HFFc6 (cell line): ENCODE measurements at places on chromosomes 16 and 17.

DNA sequence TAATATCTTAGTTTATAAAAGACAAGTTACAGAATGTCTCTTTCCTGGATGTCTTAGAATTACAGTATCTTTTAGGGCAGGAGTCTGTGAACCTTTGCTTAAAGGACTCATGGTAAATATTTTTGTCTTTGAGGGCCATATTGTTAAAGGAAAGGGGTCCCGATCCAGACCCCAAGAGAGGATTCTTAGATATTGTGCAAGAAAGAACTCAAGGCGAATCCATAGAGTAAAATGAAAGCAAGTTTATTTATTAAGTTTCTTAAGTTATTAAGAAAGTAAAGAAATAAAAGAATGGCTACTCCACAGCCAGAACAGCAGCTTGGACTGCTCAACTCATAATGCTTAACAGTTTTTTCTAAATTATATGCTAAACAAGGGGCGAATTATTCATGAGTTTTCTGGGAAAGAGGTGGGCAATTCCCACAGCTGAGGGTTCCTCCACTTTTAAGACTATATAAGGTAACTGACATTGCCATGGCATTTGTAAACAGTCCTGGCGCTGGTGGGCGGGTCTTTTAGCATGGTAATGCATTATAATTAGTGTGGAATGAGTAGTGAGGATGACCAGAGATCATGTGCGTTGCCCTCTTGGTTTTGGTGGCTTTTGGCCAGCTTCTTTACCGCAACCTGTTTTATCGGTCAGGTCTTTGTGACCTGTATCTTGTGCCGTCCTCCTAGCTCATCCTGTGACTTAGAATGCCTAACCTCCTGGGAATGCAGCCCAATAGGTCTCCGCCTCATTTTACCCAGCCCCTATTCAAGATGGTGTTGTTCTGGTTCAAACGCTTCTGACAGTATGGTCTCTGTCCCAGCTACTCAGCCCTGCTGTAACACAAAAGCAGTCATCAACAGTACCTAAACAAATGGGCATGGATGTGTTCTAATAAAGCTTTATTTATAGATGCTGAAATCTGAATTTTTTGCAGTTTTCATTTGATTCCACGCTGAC lies 53.2 kb downstream of the BMERB1 start:
- no peak for DNase-seq

DNA sequence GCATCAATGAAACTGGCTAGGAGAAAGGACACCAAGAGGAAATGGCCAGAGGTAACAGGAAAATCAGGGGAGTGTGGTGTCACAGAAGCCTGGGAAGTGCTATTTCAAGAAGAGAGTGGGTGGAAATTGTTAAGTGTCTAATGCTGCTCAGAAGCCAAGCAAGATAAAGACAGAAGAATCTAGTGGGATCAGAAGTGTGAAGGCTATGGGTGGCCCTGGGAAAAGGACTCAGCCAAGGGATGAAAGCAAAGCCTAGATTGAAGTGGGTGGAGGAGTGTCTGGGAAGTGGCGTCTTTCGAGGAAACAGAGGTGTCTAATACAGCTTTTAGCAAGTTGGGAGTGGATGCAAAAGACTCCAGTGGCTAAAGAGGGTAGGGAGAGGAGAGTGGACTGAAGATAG lies 13.4 kb downstream of the PDZD9 start:
- DNase-seq, result no peak

GRCh38 chr17:39236450-39236927 lies 10.7 kb upstream of the STAC2 start:
- DNase-seq, result no peak

- DNase-seq, result no peak
Observed at GRCh38 chr16:66115373-66115772, 251.1 kb upstream of the CDH5 start.

GRCh38 chr17:44847586-44847985 lies at the start of gene HIGD1B:
Gene HIGD1B (plus strand): TSS chr17:44847883. CDS start chr17:44848153, 270 bp downstream.
- no peak for DNase-seq

- no peak for DNase-seq
Observed at GRCh38 chr16:83929811-83930555, 23.1 kb upstream of the OSGIN1 start.

DNA sequence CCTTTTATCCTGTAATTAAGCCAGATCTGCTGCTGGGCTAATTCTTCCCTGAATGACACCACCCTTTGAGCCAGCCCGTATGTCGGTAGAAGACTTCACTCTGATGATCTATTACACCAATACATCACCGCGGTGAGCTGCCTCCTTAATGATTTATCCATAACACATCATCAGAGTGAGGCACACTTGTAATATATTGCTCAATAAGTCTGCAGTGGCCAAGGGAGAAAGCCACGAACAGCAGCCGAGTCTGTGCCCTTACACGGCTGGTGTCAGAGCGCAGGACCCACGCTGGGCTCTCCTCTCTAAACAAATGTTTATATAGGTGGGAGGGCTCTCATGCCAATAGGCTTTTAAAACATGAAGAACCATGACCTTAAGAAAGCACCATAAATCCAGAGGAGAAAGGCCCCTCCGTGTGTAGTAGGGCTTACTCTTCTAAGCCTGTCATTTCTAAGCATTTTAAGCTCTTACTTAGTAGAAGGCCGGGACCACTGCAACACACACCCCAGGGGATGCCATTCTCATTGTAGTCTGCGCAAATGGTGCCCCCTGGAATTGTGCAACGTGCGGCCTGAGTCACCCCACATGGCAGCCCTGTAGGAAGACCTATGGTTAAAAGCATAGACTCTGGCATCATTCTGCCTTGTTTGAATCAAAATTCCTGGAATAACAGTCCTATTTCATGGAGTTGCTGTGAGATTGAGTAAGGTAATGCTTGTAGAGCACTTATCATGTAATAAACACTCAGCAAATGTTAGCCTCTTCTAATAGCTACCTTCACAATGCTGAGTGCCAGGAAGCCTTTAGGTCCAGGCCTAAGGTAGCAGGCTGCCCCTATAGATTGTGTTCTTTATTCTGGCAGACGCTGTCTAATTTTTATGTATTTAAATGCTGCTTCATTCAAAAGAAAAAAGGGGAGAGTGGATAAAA lies 26.1 kb downstream of the MRPS23 start:
- no peak for DNase-seq

GRCh38 chr16:29644973-29645693 lies 17.9 kb upstream of the SPN start:
- DNase-seq, result no peak

GRCh38 chr16:16146380-16147315 lies 76.6 kb downstream of the ABCC6 start:
- no peak for DNase-seq

DNA sequence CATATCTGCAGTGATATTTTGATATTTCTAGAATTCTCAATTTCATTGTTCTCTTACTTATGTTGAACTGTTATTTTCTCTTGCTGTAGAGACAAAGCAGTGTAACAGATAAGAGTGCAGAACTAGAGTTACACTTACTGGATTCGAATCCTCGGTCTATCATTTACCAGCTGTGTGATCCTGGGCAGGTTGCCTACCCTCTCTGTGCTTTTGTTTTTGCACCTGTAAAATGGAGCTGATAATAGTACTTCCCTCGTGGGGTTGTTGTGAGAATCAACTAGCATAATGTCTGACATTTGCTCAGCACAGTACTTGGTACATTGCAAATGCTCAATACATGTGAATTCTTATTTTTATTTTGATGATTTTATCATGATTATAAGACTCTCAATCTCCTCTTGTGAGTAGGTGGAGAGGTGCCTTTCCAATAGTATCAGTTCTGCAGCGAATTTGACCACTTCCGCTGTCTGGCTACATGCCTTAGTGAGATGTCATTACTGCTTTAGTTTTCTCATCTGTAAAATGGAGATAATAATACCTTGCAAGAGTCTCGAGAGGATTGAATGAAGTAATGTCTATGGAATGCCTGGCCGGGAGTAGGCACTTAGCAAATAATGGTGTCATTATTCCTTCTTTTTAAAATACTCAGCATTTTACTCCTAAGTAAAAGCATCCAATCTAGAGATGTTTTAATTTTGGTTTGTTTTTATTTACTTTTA lies 312.2 kb upstream of the MAF start:
- DNase-seq, result no peak

- DNase-seq, result no peak
Observed at GRCh38 chr16:64449506-64449905, 672.4 kb downstream of the CDH11 start.

DNA sequence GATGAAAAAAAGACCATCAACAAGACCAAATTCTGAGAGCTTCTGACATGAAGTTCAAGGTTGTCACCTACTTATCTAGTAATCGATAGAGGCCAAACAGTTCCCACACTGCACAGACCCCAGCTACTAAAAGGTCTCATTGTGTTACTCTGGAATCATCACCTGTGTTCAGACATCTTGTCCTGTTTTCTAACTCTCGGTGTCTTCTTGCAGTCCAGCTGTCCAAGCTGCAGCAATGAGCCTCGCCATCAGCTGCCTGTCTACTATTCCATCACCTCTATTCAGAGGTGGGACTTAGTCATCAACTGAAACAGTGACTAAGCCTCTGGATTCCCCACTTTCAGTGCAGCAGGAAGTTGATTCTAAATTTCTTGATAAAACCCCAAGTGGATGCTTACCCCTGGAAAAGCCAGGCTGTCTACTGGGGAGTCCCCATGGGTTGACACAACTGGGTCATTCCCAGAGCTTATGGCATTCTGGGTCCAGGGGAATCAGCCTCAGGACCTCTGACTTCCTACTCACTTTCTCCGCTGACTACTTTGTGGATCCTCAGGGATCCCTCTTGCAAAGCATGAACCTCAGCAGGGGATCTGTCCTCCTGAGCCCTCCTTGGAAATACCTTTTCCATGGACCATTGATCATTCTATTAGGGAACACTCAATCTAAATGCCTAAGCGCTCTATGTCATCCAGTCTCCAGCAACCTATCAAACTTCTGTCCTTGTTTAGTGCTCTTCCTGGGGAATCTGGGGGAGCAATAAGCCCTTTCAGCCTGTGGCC lies 46.5 kb downstream of the HNF1B start:
- peak; percentile 33 for DNase-seq

GRCh38 chr16:83366228-83366627 lies 441.6 kb upstream of the HSBP1 start:
- DNase-seq, result no peak

DNA sequence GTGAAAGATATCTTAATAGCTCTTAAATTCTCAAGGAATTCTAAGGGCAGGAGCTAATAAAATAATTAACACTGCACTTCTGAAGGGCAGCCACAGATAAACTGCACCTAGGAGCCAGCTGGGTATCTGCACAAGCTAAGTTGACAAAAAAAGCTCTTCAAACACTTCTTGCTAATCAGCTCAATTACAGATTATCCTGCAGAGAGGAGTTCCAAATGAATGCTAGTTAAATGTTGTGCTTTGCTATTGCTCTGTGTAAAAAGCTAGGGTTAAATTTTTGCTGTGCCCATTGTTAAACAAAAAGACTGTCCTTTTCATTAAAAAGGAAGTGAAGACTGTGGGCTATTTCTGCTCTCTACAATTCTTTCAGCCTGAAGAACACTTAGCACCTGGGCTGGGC lies 158.5 kb upstream of the SHISA6 start:
- no peak for DNase-seq

- no peak for DNase-seq
Observed at GRCh38 chr17:44556166-44556831, 985 bp upstream of the FZD2 start.

DNA sequence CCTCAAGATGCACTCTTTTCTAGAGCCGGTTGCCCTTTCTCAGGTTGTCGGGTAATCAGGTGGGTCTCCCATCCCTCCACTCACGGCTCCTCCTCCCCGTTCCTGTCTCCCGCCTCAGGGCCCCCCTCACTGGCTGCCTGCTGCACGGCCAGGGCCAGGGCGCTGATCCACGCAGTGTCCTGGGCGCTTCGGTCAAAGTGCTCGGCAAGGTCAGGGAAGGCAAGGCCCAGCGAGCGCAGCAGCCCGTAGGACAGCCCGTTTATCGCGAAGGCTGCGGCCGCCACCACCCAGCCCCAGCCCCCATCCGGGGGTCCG lies 753 bp downstream of the SLC16A11 start:
- no peak for DNase-seq

- DNase-seq, result peak; percentile 69
Observed at GRCh38 chr17:19727501-19728078, 11.2 kb upstream of the SLC47A2 start.

- no peak for DNase-seq
Observed at GRCh38 chr17:65522751-65523404, 38.6 kb downstream of the AXIN2 start.

GRCh38 chr17:21678393-21679081 lies 13.8 kb upstream of the KCNJ18 start:
- no peak for DNase-seq

DNA sequence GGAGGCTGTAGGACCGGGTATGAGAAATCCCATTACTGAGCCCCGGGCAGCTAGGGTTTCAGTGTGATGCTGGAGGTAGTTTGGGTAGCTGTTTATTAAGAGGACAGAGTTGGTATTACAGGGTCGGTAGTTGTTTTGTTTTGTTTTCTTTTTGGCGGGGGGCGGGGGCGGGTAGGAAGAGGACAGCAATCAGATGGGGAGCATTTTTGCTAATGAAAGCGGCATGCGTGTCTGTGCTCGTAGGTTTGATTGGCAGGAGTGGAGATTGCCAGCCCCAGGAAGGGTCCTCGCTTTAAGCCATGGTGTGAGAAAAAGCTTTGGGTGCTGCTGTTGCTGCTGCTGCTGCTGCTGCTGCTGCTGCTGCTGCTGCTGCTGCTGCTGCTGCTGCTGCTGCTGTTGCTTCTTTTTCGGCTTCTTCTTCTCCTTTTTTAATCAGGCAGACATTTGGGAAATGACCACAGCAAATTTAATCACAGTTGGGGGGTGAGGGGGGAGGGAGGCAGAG lies 498.5 kb upstream of the ZFHX3 start:
- DNase-seq, result no peak

DNA sequence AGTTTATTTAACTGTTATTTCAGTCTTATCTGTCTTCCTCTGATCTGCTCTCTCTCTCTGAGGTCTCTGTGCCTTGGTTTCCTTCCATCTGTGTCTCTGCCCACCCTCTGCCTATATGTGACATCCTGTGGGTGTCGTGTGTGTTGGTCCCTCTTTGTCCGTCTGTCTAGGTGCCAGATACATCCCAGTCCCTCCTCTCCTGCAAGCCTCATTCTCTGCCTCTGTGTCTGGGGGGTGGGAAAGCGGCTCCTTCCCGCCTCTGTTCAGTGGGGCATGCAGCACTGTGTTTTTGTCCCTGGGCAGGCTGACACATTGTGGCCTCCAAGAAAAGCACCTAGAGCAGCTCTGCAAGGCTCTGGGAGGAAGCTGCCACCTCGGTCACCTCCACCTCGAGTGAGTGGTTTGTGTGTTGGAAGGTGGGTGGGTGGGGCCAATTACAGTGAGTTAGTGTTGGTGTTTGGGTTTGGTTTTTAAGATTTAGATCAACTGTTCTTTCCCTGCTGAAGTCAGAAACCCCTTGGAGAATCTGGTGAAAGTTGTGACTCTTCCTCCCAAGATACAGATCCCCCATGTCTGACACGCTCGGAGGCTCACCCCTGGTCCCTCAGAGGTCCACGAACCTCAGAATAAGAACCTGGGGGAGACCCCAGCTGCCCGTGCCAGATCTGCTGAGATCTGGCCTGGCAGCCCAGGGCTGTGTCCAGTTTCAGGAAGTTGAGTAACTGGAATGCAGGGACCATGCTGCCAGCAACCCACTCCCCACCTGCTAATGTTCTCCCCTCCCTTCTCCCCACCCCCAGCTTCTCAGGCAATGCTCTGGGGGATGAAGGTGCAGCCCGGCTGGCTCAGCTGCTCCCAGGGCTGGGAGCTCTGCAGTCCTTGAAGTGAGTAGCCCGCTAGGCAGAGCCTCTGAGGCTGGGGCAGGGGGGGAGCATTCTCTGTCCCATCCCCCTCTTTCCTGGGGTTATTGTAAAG lies 50.9 kb upstream of the CPNE2 start:
- no peak for DNase-seq

GRCh38 chr16:80903616-80904015 lies 99.2 kb upstream of the CDYL2 start:
- no peak for DNase-seq
